Sigmoid colon (tissue), 7 donors: ENCODE measurements at places on chromosomes 6 and 20. TPM values are rescaled to one million over a fixed set of nuclear protein-coding genes. Genes with fewer than 3 reads are reported as not detected.

DNA sequence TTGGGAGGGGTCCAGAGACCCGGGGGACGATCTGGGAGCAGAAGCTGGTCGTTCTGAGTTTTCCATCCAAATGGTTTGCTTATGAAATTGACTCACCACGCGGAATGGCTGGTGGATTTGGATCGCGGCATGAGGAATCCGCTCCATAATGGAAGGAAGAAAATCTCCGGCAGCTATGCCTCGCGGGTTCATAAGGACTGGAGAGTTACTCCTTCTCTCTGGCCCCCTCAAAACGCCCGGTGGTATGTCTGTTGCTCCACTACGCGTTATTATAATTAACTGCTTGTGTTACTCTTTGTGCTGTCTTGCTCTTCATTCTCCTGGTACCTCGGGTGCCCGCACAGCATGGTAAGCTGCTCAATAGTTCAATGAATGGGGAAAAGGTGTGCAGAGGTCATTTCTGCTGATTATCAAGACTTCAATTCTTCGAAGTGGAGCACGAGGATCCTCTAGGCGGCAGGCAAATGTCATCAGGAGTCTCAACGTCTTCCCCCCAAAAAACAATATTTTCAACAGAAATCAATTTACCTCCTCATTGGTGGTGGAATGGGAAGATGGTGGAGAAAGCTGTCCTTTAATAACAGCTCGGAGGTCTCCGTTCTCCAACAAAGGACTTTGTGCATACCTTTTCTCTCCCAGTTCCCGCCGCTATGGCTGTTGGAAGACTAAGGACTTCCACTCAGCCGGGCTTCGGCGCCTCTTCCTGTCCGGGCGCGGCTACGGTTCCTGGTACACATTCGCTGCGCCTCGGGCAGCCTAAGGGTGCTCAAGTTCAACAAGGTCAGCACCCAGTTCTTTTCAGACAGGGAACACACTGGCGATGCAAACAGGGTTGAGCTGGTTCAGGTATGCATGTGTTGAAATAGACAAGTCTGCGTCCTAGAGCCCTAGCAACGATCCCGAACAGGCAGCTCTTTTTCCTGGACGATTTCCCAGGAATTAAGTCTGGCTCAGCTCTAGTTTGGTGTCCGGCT lies 9.2 kb upstream of the PRSS16 start:
- no peak for DNase-seq

- no peak for DNase-seq
These were observed 11.9 kb downstream of the VSTM2L start for GRCh38 chr20:37914672-37915433.

DNA sequence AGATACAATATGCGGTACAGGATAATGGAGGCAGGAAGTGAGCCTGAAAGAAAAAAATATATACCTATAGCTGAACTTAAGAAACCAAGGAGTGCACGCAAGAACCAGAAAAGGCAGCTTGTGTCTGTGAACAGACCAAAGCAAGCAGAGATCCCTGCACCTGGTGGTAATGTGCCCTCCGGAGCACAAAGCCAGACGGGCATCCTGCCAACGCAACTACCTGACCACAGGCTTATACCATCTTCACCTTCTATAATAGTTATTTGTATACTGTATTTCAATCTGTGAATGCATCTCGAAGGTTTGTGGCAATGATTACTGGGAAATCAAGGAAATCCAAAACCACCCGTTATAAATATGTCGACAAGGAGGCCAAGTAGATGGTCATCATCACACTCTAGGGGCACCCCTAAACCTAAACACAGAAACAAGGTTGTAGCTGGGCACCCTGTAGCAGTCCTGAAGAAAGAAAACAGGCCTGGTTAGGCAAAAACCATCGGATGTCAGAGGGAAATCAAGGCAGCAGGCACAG lies 801 bp downstream of the FBXL4 start:
- no peak for DNase-seq

GRCh38 chr6:56458324-56458884 lies 184.3 kb downstream of the DST start:
- no peak for DNase-seq

- no peak for DNase-seq
These were observed 458.7 kb upstream of the RUNX2 start for GRCh38 chr6:44869321-44869897.

DNA sequence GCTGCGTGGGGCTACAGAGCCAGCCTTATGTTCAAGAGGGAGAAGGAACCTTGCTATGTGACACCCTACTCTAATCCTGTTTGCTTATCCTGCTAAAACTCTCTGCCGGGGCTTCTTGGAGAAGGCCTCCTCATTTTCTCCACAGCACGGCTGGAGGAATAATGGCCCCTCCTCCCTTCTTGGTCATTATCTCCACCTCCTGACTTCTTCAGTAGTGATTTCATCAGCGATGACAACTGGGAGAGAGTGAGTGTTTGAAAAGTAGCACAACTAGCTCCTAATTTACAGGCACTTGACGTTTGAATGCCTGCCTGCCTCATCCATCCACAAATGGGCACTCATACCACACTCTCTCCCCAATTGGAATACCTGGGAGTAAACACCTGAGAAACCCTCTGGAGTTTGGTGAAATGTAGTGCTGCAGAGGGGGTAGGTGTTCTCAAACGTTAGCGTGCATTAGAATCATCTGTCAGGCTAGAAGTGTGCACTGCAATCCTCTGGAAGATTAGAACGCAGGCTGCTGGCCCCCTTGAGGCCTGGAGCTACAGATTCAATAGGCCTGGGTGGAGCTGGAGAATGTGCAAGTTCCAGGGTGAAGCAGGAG lies 148.5 kb downstream of the FOXC1 start:
- no peak for DNase-seq

GRCh38 chr6:38867726-38868125 lies 152.6 kb downstream of the DNAH8 start:
- no peak for DNase-seq

DNA sequence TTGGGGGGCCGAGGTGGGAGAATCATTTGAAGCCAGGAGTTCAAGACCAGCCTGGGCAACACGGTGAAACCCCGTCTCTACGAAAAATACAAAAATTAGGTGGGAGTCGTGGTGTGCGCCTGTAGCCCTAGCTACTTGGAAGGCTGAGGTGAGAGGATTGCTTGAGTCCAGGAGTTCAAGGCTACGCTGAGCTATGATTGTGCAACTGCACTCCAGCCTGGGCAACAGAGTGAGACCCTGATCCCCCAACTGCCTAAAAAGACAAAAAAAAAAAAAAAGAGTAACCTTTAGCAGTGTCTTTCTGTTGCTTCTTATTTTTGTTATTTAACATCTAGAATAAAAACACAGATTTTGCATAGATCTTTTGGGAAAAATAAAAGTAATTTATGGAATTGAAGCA lies 13.1 kb upstream of the COQ3 start:
- DNase-seq: no peak

OR12D1 gene
- not detected for total RNA-seq

SCP2D1 gene
- total RNA-seq: not detected

HUS1B gene
- total RNA-seq: 3.6 TPM
